ENCODE measurements at places on chromosomes 16 and 17.

DNA sequence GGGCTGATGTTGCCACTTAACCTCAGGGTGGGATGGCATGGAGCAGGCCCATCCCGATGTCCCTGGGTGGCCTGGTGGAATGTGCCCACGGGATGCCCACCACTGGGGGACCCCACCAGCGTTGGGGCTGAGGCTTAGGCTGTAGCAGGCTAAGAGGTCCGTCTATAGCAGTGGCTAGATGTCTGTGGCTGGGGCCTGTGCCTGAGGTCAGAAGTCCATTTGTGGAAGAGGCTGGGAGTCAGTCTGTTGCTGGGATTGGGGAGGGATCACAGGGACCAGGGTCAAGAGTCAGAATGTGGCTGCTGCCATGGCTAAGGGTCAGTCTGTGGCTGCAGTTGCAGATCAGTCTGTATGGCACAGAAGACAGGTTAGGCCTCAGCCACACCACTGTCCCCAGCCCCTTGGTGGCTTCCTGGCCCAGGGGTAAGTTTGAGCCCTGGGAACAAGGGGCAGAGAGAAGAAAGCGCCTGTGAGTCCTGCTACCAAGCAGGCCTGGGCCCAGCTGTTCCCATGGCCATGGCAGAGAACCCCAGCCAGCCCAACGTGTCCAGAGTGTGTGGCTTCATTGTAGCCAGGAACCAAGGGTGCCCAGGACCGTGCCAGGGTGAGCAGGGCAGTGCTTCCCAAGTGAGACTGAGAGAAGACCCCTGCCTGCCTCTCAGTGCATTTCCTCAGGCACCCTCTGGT lies 35.7 kb downstream of the RAI1 start:
- DNase-seq = no peak

GRCh38 chr17:69404399-69404798 lies 10.1 kb upstream of the MAP2K6 start:
- DNase-seq = no peak

DNA sequence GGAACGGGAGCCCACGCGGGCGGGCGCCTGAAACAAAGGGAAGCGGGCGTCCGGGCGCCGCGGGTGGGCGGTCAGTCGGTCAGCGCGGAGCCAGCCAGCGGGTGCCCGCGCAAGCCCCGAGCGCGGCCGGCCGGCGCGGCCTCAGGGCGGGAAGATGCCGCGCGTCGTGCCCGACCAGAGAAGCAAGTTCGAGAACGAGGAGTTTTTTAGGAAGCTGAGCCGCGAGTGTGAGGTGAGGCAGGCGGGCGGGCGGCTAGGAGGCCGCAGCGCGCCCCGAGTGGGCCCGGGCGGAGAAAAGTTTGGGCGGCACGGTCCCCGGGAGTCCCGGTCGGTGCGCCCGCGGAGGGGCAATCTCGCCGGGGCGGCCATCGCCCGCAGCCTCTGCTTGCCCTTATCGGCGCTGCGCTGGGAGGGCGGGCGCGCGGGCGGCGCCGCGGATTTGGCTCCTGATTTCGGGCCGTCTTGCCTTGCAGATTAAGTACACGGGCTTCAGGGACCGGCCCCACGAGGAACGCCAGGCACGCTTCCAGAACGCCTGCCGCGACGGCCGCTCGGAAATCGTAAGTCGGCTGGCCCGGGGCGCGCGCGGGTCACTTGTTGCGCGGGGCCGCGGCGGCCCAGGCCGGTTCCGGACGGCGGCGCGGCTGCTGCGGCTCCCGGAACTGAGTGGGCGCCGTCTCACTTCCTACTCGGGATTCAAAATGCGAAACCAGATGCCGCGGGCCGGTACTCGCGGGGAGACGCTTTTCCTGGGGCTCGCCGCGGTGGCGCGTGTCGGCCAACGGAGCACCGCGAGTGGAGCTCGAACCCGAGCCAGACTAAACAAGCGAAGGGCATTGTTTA lies 526 bp downstream of the CBFB start:
- no peak for DNase-seq

DNA sequence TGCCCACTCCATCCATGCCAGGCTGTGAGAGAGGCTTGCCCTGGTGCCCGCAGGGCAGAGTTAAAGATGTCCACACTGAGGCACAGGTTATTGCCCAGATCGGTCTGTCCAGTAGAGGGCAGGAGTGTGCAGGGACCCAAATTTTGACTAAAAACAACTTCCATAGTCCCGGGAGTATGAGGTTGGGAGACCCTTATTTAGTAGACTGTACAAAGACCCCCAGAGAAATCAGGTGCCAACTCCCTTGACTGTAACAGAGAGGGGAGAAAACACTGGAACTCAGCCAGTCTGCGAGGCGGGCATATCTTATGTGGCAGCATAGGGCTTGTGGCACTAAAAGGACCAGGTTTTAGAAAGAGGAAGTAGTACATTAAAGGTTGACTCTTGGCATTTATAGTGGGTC lies 43.4 kb downstream of the HNF1B start:
- DNase-seq = no peak

GRCh38 chr17:29546830-29547229 lies 20.0 kb downstream of the ABHD15 start:
- DNase-seq = no peak

GRCh38 chr16:85557083-85557970 lies 55.8 kb upstream of the GSE1 start:
- DNase-seq = no peak

DNA sequence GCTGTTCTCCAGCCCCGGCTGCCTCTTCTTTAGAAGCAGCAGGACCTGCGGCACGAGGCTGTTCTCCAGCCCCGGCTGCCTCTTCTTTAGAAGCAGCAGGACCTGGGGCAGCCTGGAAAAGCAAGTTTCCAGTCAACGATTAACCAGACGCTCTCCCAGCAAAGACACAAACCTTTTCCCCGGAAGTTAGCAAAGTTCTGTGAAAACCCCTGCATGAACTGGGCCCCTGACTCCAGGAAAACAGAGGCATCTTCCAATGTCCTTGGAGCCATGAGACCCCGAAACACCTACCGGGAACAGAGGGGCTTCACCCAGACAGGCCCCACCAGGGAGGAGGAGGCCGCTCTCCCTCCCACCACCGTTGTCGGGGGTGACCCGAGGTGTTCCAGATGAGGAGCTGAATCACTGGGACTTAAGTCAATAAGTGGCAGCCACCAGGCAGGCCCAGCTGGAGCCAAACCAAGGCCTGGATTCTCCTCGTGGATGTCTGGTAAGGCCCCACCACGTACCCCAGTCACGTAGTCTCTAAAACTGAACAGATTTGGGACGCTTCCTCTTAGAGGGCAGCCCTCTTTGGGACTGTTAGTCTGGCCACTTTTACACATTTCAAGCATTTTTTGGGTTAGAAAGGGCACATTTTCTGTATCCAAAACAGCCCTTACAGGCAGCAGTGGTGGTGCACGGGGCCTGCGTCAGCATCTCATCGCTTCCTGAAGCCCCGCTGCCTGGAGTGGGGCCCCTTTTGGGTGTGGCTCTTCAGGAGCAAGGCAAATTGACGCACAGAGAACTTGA lies at the start of gene RPH3AL:
Gene RPH3AL (minus strand): TSS at position 387 of the 792 bp plus-strand sequence. CDS start 25,264 bp downstream, outside the sequence.
- no peak for DNase-seq

All from cortex of kidney (tissue), 1 donor.